Activated CD4-positive, alpha-beta T cell treated with anti-CD3 and anti-CD28 coated beads for 36 hours (primary cell): ENCODE measurements at places on chromosomes 6 and 20.

GRCh38 chr6:46556053-46556452 lies 64.8 kb upstream of the RCAN2 start:
- no peak for DNase-seq

DNA sequence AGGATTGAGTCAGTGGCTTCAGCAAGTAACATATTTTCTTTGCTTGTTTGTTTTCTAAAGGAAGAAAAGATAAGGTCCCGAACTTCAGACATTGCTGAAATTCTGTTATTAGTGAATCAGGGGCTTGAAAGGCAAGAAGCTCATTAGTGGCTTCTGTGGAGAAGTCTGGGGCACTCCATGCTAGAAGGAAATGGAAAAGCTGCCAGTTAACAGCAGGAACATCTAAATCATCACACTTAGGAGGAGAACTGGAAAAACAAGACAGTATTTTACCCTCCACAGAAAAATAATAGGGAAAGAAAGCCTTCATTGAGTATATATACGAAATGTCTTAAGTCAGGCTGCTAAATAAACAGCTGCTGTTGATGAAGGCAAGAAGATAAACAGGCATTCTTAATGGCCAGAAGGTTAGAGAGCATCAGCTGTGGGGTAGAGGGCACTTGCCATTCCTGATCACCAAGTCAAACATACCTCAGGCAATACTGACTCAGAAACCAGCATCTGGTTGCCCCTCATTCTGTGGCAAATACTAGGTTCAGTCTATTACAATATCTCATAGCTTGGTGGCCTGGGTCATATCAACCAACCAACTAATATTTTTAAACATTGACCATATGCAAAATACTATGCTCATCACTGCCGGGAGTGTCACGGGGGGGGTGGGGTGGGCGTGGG lies 143.2 kb upstream of the TENT5A start:
- DNase-seq = no peak

DNA sequence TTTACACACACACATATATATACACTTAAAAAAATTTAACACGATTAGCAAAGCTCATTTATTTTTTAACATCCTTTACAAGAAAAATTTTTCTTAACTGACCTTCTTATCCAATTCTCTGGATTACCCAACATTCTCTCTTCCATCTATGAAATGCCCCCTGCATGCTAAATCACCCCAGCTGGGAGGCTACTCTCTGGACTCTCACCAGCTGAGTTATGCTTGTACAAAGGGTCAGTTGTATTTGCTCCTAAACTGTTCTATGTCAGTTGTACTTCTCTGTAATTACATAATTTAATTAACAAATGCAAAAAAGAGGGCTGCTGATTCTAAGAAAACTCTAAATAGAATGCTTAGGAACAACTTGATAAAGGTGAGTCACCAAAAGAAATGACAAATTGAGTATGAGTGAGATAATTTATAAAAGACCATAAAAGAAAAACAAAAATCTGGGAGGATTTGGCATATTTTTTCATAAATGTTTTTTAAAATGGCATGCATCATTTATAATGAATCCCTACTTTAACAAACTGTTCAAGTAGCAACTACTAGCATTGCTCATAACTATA lies 120.5 kb downstream of the KIF13A start:
- no peak for DNase-seq

DNA sequence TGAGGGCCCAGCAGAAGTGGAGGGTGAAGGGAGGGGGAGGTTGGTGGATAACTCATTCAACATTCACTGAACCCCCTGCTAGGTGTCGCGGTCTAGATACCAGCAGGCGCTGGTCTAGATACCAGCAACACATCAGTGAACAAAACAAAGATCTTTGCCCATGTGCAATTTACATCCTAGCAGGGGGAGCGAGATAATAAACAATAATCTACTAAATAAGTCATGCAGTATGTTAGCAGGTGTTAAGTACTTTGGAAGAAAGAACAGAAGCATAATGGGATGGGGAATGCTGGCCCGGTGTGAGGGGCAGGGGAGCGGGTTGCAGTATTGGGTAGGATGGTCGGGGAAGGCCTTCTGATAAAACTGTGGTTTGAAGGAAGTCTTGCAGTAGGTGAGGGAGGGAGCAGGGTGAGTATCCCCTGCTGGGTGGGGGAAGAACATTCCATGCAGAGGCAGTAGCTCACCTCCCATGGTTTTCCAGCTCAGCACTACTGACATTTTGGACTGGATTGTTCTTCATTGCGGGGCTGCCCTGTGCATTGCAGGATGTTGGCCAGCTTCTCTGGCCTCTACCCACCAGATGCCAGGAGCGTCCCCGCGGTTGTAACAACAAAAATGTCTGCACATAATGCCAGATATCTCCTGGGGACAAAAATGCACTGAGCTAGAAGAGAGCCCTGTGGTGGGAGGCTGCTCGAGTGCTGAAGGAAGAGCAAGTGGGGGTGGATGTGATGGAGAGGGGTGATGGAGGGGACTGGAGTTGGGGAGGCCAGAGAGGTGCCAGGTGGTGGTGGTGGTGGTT lies 117.3 kb downstream of the TOX2 start:
- no peak for DNase-seq

DNA sequence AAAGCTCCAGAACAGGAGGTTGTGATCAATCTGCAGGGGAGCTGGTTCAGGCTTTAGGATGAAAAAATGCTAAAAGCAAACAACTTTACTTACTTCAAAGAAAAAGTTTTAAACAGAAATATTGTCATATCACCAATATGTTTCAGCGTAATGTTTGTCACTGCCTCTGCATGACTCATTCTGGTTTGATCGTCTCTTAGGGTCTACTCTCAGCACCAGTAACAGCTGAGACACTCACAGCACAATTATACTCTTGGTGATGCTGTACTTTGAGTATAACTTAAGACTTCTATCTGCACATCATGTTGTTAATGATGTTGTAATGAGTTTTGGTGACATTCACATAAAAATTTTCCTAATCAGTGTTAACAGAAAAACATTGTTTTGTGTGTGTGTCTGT lies 665.4 kb downstream of the EPM2A start:
- DNase-seq = no peak

- DNase-seq = no peak
Measured at GRCh38 chr20:39462416-39462945, 500.3 kb downstream of the DHX35 start.
